Ureter (tissue), 1 donor: ENCODE measurements at places on chromosomes 2 and 18.

DNA sequence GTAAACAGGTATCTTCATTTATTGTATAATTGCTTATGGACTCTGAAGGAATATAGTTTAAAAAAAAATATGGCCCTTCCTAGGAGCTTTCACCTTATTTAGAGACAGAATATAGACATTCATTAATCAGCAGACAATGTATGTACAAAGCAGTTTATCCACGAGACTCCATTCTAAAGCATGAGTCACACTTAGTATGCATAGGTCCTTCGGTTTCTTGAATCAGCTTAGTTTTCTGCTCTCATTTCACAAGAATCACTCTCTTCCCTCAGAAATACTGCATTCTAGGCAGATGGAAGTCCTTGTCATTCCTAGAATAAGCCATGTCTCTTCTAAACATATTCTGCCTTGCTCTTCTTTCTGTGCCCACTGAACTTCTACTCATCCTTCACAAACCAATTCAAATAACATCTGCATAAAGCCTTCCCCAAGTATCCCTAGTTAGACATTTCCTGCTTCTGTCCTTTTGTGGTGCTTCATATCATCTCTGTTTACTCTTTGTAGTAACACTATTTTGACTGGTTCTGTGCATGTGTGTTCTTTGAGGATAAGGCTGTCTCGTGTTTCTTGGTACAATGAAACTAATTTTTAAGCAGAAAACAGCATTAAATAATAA, 84.5 kb downstream of the PTRHD1 start:
- DNase-seq: no peak

GRCh38 chr2:45932278-45932975, 281.0 kb downstream of the PRKCE start:
- no peak for DNase-seq

DNA sequence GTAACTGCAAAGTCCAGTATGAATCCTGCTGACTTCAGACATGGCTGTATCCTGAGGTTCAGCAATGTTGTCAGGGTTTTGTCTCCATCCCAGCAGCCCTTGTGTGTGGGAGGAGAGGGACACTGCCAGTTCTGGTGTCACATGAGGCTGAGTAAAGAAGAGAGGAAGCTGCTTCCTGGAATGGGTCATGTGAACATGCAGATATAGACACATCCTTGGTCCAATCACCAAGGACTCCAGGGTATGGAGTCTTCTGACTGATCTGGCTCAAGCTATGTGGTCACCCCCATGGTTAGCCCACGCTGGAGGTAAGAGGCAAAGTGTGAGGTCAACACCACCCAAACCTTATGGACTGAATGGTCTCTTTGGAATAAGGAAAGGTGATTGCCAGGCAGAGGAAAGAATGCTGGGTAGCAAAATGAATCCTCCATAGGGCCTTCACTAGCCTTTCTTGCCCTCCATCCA, 134.4 kb upstream of the SLC1A4 start:
- no peak for DNase-seq

- no peak for DNase-seq
Measured at GRCh38 chr2:224444021-224444420, 42.1 kb upstream of the FAM124B start.

- no peak for DNase-seq
Measured at GRCh38 chr2:213216461-213216860, 65.0 kb upstream of the IKZF2 start.

DNA sequence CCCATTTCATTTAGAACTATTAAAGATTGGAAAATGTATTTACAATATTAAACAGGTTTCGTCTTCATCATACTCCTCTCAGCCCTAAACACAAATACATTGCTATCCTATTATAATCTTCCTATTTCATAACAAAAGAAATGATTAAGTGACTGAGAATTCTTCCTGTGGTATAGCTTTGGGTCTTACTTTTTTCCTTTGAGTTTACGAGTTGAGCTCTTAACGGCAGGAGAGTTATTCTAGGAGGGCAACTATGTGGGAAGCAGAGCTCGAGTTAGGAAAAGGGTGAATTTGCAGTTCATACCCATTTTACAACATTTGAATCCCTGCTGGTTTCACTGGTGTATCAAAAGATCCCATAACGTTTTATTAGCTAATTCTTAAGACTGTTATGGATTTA, 105.0 kb downstream of the FIGN start:
- DNase-seq: no peak

DNA sequence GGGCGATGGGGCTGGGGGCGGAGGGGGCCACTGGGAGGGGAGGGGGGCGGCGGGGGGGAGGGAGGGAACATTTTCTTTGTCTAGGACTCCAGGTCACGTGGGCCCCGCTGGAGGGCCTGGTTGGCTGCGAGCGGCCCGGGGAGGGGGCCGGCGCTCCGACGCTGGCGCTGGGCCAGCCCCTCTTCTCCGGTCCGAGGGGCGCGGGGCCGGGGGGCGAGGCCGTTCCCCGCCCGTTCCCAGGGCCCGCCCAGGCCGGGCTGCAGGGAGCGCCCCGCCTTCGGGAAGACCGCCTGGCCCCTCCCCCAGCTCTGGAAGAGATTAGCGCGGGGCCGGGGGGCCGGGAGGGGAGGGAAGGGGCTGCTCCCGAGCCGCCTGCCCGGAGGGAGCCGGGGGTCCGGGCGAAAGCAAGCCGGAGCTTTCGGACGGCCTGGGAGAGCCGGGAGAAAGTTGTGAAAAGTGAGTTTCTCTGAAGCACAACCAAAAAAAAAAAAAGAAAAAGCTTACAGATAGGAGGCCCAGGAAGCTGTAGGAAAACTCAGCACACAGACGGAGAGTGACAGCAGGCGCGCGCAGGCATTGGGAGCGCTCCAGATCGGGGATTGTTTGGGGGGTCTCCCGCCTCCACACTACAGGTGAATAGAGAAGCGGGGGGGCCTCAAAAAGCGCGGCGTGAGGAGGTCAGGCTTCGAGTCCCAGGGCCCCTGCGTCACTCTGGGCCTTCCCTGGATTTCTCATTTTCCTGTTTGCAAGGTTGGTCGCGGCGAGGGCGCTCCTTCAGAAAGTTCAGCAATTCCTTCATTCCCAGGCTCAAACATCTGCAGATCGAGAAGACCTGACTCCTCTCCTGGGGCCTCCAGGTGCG, 84.1 kb upstream of the POMC start:
- peak; percentile 69 for DNase-seq

GRCh38 chr2:206562375-206562774, 79.9 kb upstream of the FAM237A start:
- DNase-seq: no peak

- DNase-seq: no peak
Measured at GRCh38 chr2:133438026-133438425, 130.2 kb downstream of the NCKAP5 start.

- no peak for DNase-seq
Measured at GRCh38 chr18:33745151-33745795, 167.3 kb downstream of the ASXL3 start.

DNA sequence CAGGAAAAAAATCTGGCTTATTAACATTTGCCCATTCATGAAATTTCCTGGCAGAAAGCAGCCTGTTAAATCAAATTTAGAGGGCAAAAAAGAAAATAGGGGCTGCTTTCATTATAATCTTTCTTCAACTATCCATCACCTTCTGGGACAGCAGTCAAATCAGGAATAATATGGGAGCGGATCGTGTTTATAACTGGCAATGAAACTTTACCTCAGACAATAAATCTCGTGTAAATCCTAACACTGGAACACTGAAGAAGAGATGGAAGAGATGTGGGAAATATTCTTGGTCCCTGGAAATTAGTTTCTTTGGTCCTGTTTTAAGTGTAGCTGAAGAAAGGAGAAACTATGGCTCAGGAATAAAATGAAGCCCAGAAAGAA, 77.5 kb upstream of the SERTAD2 start:
- DNase-seq: no peak

- DNase-seq: no peak
Measured at GRCh38 chr2:42036940-42037339, 10.9 kb upstream of the PKDCC start.

- DNase-seq: no peak
Measured at GRCh38 chr2:224776795-224777558, 60.8 kb upstream of the CCDC195 start.

DNA sequence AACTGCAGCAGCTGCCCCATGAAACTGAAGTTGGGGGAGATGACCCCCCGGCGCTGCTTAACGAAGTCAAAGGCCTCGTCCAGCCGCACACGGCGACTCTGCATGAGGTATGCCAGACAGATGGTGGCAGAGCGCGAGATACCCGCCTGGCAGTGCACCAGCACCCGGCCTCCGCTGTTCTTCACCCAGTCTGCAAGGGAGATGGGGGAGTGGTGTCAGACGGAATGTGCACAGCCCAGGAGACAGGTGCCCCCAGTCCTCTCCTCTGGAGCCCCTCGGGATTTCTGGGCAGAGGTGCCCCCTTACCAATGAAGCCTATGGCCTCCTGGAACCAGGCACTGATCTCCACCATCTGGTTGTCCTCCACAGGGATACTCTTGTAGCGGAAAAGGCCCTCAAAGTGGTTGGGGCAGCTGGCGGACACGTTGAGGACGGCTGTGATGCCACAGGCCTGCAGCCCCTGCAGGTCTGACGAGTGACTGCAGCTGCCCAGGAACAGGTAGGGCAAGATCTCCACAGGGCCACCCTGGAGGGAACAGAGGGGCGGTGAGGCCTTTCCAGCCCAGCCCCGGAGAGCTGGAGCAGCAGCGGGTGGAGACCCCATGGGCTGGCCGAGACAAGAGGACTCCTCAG, 1.3 kb downstream of the DUSP2 start:
- DNase-seq: no peak

DNA sequence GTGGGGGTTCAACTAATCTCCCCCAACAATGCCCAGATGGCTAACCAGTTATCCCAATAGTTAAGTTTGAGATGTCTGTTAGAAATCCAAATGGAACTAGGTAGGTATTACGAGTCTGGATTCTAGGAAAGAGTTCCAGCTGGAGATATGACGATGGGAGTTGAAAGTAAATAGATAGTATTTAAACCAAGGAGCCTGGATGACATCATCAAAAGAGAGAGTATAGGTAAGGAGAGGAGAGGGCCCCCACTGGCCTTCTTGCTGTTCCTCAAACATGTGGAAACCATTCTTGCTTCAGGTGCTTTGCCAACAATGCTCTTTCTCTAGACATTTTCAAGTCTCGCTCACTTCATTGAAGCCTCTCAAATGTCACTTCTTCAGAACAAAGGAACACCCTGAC, 26.0 kb upstream of the PAIP2B start:
- DNase-seq: no peak

- no peak for DNase-seq
Measured at GRCh38 chr18:68484241-68484640, 230.7 kb downstream of the TMX3 start.

GRCh38 chr2:70827388-70827787, 7.0 kb upstream of the CLEC4F start:
- DNase-seq: no peak

DNA sequence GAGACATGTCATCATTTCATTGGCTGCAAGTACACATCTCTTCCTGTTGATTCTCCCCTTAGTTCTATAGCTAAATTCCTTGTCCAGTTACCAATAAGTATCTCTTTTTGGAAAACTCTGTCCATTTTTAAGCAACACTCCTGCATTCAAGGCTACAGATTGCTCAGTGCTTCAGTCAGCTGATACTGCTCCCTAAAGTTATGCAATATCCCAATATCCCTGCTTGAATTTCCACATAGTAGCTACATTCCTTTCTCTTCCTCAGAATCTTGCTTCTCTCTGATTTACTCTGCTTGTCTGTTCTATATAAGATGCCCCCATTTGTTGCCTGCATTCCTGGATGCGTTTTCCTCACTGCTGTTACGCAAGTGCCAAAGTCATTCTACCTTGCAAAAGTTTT, 109.8 kb downstream of the PARD3B start:
- DNase-seq: no peak

- DNase-seq: no peak
Measured at GRCh38 chr2:121707920-121708361, 28.7 kb downstream of the NIFK start.

DNA sequence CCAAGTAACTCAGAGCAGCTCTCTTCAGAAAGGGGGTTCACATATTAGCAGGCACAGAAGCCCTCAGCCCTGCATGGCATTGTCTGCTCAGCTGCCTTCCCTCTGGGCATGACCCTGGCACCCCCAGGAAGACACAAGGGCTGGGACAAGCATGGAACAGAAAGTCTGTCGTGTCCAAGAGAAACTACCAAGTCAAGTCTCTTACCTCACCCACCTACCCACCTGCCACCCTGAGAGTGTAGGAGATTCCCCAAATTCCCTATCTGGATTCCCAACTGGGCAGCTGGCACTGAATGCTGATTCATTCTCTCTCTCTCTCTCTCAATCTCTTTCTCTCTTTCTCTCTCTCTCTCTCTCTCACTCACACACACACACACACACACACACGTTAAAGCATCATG, 21.6 kb downstream of the SMAD7 start:
- no peak for DNase-seq

DNA sequence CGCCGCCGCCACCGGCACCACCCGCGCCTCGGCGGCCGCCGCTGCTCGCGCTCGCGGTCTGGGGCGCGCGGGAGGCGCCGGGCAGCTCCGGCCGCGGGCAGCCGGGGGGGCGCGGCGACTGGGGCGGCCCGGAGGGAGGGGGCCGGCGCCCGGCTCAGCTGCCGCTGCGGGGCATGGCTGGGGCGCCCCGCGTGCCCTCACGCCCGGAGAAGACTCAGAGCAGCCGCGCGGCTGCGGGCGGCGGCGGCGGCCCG, 295 bp downstream of the GAREM1 start:
- no peak for DNase-seq

- DNase-seq: no peak
Measured at GRCh38 chr2:83536556-83536955, 922.5 kb downstream of the SUCLG1 start.

DNA sequence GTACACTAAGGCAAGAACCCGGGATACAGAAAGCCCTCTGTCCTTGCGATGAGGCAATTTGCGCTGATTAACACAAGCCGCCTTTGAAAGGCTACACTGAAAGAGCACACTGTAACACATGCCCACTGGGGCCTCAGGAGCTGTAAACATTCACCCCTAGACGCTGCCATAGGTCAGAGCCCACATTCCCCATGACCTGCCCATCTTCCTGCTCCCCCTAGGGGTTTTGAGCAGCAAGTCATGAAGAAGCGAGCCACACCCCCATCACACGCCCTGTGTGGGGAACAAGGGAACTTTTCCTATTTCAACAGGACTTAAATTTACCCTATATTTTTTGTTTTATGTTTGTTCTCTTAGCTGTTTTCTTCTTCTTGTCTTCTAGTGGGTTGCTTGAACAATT, 47.8 kb upstream of the SLC4A10 start:
- DNase-seq: no peak

GRCh38 chr2:26885651-26886329, 37.9 kb downstream of the DPYSL5 start:
- DNase-seq: no peak

DNA sequence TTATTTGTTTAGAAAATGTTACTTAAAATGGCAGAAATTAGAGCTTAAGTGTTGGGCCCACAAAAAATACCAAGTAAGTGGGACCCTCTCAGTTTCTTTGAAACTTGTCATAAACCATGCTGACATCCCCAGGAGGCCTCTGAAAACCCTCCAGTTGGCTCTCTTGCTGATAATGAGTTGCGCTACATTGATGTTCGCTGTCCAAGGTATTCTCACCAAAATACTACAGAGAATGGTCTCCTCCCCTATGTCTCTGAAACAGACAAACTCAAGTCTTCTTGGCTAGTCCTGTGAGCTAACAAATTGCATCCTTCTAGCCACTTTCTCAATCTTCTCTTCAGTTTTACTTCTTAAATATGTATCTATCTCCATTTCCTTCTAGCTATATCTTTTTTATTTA, 669.4 kb downstream of the IRS1 start:
- DNase-seq: no peak

GRCh38 chr18:78454221-78454620, 525.4 kb upstream of the SALL3 start:
- DNase-seq: no peak
